NCI-H748 treated with DMSO at 0.1 percent for 48 hours (cell line): ENCODE measurements at places on chromosomes 4 and X.

GRCh38 chrX:31702222-31702621, 630.4 kb upstream of the FTHL17 start:
- DNase-seq: no peak

DNA sequence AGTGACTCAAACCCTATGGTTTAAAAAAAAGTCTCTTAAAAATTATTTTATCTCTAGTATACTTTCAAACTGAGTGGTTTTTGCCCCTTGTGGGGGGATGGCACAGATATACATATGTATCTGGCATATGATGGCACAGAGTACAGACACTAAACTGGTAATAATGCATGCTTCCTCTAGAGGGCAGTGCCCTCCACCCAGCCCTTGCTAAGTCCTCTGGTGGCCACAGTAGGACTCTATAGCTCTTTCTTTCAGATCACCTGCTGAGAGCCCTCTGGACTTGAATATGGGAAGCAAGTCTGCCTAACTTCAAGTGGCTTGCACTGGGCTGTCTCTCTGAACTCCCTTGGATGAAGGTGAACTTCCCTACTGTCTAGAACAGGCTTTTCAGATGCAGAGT, 66.3 kb downstream of the TSPAN7 start:
- DNase-seq: peak; percentile 2

GRCh38 chr4:146790515-146790914, 151.8 kb downstream of the POU4F2 start:
- DNase-seq: no peak

DNA sequence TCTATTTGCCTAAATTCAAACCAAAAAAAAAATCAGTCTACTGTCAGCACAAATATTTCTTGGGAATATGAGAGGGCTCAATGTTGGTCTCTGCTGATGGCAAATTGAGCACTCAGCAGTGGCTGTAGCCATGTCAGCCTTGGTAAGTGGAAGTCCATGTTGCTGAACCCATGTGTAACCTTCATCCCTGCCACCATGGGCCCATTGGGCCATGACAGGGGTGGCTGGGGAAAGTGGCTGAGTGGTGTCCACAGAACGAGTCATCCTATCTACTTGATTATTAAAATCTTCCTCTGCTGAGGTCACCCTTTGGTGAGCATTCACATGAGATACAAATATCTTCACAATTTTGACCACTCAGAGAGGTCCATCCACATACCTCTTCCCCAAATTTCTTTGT, 56.8 kb upstream of the FAM9B start:
- no peak for DNase-seq

DNA sequence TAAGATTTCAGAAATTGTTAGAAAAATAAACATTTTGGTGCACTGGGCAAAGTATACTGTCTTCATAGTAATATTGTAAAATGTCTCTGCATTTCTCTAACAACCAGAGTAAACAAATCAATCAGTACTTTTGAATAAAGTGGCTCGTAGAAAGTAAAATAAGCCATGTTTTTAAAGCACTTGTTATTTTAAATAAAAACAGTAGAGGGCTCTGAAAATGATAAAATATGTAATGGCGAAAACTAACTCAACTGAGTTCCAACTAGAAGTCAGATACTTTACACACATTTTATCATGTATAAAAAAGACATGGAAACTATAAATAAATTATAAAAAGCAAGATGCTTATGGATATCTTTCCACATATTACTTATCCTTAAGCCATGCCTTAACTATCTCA, 1134.4 kb downstream of the PDHA2 start:
- DNase-seq: no peak
